ENCODE measurements at places on chromosomes 3 and 15.

DNA sequence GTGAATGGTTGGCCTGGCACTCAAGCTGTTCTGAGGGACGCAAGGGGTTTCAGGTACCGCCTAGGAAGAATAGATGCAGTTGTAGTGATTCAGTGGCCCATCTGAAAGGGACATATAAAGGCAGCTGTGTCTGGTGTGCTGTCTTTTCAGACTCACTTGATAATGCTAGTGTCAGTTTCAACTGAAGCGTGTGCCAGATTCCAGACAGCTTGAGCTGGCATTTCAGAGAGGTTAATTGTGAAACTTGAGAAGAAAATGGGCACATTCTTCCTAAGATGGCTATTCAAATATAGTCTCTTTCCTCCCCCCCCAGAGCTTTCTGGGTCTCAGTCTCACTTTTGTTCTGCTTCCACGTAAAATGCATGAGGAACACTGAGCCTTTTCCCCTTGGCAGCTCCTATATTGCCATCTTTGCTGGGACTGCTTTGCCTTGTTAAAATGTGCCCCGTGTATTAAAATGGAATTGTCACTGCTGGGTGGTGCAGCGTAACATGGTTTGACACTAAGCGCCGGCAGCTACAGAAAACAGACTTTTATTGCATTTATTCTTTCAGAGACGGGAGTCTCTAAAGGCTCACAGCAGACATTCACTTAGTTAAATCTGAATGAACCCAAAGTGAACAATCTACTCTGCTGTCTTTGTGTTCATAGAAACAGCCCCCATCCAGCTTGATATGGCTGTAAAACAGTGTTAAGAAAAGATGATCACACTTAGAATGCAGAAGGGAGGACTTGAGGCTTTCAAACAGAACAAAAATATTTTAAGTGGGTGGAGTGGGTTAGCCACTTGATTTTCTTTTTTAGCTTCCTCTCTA, 478.7 kb downstream of the RBMS3 start:
- peak; percentile 45 for DNase-seq

DNA sequence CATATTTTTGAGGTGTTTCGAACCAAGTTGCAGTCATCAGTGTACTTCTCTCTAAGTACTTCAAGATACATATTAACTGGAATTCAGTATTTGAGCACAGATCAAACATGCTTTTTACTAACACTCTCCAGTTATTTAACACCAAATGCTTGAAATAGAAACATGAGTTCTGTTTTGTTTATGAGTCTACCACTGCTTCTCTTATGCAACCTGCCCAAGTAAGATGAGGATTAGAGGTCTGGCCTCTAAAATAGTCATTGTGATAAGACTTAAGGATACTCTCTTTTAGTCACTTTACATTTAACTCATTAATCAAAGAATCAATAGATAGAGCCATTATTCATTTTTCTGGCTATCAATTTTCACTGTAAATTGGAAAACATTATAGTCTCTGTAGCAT, 156.2 kb upstream of the THRB start:
- DNase-seq, result no peak

DNA sequence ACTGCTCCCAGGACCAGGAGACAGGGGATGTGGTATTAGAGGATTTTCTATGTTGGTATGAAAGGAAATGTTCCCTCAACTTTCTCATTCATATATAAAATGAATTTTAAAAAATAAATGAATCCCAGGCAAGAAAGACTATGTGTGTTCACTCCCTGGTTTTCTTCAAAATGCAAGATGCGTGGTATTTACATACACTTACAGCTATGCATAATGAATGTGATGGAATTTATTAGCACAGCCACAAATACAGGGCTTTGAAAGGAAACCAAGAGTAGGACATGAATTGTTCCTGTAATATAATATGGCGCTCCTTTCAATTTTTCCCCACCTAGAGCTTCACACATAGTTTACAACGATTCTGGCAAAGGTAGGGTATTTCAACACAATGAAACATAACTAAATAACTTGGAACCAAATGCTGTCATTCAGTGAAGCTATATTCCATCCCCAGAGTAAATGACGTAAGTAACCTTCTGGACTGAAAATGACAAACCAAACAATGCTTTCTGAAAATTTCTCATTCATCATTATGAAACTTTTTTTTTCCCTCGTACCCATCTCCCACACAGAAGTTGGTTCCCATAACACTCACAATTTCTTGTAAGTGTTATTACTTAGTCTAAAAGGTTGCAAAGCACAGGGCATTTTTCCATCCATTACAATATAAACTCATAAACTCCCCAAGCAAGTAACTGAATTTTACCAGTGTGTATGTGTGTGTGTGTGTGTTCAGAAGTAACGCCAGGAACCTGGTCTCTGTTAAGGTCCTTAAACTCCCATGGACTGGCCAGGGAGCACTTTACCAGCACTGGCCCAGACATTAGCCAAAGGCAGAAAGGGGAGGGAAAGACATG, 41.8 kb downstream of the CBLB start:
- peak; percentile 26 for DNase-seq

GRCh38 chr15:40160689-40161688, at the start of gene BUB1B:
TSS of gene BUB1B (plus strand) at chr15:40161069. CDS start at chr15:40161221, 152 bp downstream.
- peak; percentile 96 for DNase-seq

GRCh38 chr3:66494959-66495667, 5.7 kb downstream of the LRIG1 start:
- no peak for DNase-seq

DNA sequence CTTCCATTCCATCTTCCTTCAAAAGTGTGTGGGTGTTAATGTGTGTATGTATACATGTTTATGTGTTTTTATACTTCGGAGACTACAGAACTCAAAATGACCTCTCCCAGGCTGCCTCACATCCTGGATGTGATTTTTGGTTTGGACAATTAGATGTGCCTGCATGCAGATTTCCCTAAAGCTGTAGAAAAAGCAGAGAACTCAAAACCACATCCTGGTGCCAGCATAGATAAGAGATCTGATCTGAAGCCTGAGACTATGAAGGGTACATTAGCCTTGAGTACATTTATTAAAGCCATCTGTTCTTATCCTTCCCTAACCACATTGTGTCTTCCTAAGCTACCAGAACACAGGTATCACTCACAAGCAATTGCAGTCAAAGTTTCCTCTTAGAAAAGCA, 319.4 kb upstream of the RASGRP1 start:
- no peak for DNase-seq

GRCh38 chr3:186381424-186382216, 19.6 kb upstream of the DGKG start:
- DNase-seq, result no peak

DNA sequence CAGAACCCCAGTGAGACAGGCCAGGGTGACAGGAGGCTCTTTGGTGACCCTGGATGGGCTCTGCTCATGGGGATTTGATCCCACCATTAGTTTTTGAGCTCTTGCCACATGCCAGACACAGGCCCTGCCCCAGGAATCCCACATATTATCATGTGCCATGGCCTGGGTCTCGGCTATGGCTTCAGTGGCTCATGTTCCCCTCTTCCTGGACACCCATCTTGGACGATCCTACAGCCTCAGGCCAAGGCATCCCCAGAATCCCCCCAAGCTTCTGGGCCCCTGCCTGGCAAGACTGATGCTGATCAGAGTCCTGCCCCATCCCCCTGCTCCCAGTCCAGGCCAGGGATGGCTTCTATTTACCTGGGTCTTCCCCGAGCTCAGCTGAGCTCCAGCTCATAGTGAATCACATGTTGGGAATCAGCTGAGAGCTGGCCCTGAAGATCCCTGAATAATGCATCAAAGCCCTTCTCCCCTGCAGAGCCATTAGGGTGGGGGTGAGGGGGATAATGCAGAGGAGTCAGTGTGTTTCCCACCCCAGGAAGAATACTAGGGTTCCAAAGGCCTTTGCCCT, 50.9 kb upstream of the CHRNB4 start:
- no peak for DNase-seq

- DNase-seq, result no peak
These were observed 39.1 kb downstream of the SOX14 start for GRCh38 chr3:137803215-137803614.

- DNase-seq, result no peak
These were observed 149.7 kb upstream of the NUDT16 start for GRCh38 chr3:131231710-131232389.

Data from right hindlimb (tissue), 1 donor.